ENCODE measurements at places on chromosomes 3 and 15.

DNA sequence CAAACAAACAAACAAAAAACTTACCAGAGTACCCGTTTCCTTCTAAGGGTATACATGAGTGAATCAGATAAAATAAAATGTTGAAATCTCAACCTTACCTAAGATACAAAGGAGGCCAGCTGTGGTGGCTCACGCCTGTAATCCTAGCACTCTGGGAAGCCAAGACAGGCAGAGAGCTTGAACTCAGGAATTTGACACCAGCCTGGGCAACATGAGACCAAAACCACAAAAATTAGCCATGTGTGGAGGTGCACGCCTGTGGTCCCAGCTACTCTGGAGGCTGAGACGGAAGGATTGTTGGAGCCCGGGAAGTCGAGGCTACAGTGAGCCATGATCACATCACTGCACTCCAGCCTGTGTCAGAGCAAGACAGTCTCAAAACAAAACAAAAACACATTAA is 11.0 kb upstream of the FAM219B start:
- no peak for DNase-seq

DNA sequence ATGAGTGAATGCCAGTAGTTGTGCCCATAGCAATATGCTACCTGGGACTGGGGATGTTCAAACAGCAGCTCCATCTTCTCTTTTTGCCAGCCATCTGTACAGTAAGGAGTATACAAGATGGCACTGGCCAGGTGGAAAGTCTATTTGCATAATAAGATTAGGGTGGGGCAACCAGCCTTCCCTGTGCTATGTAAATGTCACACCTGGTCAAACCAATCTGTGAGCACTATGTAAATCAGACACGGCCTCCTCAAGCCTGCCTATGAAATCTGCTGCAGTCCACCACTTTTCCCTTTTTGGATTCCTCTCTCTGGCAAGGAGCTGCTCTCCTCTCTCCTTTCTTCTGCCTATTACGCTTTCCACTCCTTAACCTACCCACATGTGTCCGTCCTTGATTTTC is 53.0 kb downstream of the C3orf80 start:
- DNase-seq: no peak

DNA sequence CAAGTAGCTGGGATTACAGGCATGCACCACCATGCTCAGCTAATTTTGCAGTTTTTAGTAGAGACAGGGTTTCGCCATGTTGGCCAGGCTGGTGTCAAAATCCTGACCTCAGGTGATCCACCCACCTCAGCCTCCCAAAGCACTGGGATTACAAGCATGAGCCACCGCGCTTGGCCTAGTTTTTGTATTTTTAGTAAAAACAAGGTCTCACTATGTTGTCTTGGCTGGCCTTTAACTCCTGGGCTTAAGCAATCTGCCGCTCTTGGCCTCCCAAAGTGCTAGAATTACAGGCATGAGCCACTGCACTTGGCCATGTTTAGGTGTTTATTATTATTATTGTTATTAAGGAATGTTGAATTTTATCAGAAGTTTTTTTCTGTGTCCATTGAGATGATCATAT is 14.7 kb downstream of the IL16 start:
- DNase-seq: no peak

- no peak for DNase-seq
These were observed 124.7 kb downstream of the SRGAP3 start for GRCh38 chr3:9124730-9125129.

DNA sequence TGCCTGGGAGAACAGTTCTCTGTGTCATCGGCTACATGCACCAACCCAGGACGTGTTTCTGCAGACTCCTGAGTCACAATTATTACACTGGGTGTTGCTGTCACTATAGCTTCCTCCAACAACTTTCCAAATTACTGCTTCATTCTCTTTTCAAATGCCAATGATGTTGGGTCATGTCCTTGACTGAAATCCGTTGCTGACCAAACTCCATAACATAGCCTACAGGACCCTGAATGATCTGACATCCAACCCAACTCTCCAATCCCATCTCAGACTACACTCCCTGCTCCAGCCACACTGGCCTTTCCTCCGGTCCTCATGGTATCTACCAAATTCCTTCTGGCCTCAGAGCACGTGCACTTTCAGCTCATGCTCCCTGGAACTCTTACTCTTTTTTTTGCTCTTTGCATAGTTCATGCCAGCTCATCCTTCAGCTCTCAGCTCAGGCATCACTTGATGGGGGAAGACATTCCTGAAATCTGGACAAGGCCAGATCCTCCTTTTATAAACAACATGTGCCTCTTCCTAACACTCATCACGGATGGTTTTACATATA is 108.8 kb upstream of the PTPRG start:
- DNase-seq: no peak

DNA sequence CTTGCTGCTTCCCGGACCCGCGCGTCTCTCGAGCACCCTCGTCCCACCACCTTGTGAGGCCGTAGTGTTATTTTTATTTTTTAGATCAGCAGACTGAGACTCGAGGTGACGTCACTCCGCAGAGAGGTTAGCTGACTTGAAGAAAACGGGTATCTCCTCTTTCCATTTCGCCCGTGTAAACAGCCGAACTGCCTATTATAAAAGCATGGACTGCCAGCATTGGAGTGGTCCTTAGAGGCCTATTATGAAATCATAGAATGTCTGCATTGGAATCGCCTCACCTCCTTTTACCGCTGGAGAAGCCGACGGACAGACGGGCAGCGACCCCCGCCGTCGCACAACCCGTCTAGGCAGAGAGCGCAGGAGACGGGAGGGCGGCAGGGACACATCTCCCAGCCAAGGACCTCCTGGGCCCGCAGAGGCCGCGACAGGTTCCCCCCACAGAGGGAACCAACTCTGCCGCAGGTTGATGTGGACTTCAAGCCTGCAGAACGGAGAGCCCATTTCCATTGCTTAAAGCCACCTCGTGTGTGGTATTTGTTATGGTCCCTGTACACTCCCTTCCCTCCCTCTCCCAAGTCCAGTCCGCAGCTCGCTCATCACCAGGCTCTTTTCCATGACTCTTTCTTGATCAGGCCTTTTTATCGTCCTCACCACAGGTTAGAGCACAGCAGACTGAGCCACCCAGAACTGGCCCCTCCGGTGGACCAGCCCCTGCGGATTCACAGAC is 540 bp upstream of the PPP1R2 start:
- DNase-seq: peak; percentile 56

DNA sequence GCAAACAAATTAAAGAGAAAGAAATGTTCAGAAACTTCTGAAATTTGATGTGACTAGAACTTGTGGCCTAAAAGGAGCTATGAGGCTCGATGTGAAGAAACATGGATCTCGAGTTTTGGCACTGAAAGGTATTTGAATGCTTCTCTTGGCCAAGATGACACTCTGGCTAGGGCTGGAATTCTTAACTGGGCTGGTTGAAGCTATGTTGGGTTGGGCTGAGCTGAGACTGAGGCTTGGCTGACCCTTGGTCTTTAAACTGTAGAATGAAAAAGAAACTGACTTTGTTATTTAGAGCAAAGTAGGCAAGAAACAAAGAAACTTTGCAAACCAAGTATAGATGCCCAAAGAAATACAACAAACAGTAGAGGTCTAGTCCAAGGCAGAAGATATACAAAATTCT is 28.1 kb upstream of the CLDN16 start:
- no peak for DNase-seq

GRCh38 chr3:55160241-55160983 is 232.6 kb upstream of the LRTM1 start:
- DNase-seq: no peak

- no peak for DNase-seq
These were observed 7.0 kb downstream of the HDGFL3 start for GRCh38 chr15:83200589-83200988.

GRCh38 chr3:192216067-192216466 is 511.3 kb downstream of the FGF12 start:
- no peak for DNase-seq

DNA sequence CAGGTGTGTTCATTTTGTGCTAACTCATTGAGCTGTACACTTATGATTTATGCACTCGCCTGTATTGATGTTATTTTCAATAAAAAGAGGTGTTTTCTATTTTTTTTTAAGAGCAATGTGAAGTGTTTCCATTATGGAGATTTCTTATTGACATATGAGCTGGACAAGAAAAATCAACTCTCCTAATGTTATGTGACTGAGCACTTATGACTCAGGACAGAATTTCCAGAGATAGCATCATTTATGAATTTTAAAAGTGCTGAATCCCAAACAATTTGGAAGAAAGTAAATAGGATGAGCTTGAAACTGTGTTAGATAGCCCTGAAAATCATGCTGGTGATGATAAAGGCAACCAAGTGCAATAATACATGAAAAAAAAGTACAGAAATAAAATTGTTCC is 118.9 kb downstream of the RFTN1 start:
- no peak for DNase-seq

DNA sequence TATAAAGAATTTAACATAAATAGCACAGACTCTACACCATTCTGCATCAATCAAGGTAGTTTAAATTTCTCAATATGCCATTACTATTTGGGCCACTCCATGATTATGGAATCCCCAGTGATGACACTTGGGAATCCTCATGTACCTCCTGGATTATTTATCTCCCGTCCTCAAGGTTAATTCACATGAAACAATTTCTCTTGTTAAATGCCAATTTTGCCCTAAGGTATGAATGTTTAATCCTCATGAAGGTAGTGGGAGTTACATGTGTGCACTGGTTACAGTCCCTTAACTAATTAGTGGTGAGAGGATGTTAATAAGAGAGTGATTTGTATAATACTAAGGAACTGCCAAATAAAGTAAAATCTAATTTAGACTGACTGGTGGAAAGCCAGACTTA is 372.3 kb upstream of the MDFIC2 start:
- DNase-seq: no peak

GRCh38 chr3:146969356-146969755 is 364.2 kb upstream of the PLSCR5 start:
- no peak for DNase-seq

DNA sequence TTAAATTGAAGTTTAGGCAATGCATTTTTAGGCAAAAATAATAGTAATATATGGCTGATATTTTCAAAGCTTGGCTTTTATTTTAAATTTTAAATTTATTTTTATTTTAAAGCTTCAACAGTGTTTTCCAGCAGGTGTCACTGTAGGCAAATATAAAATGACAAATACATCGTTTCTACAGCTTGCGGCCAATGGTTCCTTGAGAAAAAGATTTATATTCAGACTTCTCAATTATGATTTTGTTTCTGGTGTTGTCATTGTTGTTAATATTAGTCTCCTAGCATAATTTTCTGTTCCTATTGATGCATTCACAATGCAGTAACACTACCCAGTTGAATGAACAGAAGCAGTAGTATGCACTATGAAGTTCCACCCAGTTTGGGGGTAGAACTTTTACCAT is 220.7 kb upstream of the DNAJC19 start:
- no peak for DNase-seq

DNA sequence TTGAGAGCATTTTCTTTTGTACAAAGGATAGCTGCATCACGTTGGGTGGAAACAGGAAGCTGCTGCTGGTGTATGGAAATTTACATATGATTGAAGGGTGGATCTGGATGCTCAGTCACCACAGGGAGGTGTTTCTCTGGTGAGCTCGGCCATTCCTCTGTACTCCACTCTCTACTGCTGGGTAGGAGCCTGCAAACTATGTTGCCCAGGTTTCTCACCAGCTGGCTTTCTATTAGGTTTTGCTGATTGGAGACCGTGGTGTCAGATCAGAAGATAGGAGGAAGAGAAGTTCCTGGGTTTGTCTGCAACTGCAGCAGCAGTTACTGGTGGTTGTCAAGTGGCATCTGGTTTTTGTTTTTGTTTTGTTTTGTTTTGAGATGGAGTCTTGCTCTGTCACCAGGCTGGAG is 61.7 kb downstream of the TAMM41 start:
- no peak for DNase-seq

GRCh38 chr3:69092030-69092516 is 7.3 kb downstream of the ARL6IP5 start:
- no peak for DNase-seq

DNA sequence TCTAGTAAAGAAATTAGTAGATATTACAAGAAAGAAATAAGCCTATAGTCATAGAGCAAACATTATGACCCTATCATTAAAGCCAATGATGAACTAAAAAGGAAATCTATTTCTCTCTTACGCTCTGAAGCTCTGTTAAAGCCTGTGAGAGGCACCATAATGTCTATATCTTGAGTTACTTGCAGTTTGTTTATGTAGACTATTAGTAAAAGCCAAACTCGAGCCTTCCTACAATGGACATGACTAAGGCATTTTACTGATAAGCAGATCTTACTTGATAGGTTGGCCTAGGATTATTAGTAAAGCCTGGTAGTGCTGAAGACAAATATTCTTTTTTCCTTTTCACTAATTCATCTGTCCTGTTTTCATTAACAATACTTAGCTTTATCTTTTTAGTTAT is 32.7 kb downstream of the LRRC3B start:
- DNase-seq: no peak

DNA sequence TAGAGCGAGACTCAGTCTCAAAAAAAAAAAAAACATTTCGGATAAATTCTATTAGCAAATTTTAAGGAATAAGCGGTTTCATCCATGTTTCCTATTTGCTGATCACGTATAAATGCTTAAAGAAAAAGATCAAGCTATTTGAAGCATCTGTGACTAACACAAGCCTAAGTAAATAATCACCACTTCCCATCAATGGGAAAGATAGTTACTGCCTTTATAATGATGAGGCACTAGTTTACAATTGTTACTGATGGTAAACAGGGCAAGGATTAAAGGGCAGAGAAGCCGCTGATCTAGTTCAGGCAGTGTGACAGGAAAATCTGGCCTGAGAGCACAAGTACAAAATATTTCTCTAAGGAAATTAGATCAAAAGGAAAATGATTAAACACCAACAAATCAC is 13.7 kb downstream of the CLPX start:
- DNase-seq: no peak

GRCh38 chr3:120093911-120094775 is at the start of gene GSK3B:
GSK3B (minus strand) TSS chr3:120094447; CDS start chr3:120093434, 1,013 bp downstream.
- DNase-seq: peak; percentile 100

DNA sequence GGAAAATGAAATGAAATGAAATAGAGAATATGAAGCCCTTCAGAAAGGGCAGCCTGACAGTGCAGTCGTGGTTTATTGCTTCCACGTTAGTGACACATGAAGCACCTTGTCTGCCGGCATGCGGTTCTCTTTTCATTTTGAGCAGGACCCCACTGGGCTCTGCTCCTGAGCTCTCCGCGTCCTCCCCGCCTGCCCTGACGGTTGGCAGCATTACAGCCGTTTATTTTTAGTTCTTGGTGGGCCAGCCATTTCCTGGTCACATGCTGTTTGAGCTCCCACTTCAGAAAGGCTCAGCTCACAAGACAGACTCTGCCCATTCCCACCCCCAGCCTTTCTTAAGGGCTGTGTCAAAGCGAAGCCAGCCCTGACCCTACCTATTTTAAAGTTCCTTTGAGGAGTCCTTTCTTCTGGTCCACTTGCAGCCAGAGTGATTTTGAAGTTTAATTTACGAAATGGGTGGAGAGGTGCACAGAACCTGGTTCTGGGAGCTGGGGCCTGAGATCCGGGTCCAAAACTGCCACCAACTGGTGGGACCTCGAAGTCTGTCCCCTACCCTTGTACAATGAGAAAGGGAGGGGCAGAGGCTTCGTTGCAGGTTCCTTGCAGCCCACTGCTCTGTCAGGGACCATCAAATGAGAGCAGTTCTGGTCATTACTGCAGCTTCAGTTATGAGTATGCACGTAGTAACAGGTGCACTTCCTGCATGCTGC is 60.1 kb downstream of the MGLL start:
- no peak for DNase-seq
